NCI-H146 (cell line): ENCODE measurements at places on chromosomes 5 and 9.
A peak's percentile ranks its signal among the peaks of the same experiment; 100 is the strongest.

- no peak for DNase-seq
Measured at GRCh38 chr5:9547122-9547947, 1.5 kb upstream of the SEMA5A start.

DNA sequence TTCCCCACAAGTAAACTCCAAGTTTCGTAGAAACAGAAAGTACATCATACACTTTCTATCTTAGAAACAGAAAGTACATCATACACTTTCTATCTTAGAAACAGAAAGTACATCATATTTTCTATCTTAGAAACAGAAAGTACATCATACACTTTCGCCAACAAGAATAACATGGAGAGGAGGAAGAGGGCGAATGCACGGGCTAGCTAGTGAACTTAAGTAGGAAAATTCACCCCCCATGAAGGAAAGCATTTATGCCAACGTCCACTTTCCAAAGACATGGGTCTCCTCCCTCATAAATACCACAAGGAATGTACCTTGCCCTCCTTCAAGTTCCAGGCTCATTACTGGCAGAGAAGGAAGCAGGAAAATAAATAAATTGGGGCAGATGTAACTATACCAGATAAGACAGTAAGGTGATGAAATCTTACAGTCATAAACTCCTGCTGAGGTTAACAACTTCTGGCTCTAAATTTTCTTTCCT lies 64.7 kb downstream of the FRMD3 start:
- DNase-seq, result no peak

DNA sequence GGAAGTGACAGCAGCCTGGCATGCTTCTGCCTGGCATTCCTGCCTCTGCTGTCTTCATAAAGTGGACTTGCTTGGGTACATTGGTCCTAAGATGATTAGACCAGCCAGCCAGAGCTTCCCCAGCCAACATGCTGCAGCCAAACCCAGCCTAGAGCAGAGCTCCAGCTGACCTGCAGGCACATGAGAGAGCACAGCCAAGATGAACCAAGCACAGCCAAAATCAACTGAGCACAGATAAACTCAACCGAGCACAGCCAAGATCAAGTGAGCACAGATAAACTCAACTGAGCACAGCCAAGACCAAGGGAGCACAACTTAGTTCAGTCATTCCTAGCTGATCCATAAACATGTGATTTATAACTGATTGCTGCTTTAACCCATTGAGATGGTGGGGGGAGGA lies 266.5 kb downstream of the MSX2 start:
- DNase-seq, result no peak

DNA sequence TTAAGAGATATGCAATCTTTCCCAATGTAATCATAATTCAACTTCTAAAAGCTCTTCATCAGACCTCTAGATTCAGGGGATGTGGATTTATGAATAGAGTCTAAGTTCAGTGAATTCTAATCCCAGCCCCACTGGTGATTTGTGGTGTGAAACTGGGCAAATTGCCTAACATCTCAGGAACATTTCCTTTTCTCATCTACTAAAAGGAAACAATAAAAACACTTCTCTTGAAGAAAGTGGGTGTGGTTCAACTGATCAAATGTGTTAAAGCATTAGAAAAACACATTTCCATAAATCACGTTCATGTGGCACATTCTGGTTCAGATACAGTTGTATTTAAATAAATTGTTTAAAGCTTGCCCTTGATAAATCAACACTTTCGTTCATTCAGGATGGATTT lies 631.7 kb upstream of the CDH6 start:
- no peak for DNase-seq

GRCh38 chr9:118567861-118568260 lies 801.4 kb downstream of the BRINP1 start:
- DNase-seq, result no peak

GRCh38 chr5:74465724-74466123 lies 174.8 kb downstream of the ENC1 start:
- DNase-seq, result no peak

- DNase-seq, result peak; percentile 12
Measured at GRCh38 chr5:82641331-82642003, 363.3 kb upstream of the RPS23 start.

DNA sequence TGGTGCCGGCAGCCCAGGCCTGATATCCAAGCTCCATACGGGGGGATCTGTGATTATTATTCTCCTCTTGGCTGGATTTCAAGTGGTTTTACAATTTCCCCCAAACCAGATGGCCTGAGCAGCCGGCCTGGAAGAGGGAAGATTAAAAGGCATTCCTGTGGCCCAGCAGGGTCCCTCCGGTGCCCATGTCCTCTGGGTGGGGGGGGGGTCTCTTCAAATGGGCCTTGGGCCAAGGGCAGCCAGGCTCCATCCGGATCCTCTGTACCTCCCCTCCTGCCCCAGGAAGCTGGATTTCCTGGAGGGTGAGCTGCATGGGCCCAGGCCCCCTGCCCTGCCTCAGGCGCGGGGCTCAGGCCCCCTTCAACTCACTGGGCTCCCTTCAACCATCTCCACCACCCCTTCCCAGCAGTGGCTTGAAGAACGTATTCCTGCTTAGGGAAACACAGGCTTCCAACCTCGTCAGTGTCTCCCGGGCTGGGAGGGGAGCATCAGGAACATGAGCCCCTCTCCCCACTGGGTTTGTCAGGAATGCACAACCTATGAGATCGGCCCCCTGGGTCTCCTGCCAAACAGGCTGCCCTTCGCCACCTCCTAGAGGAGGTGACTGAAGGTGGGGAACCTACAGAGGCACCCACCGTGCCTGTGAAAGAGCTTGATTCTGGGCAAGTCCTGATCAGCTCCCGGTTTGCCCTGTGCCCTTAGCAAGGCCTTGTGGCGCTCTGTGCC lies 62.9 kb upstream of the ORM1 start:
- no peak for DNase-seq

DNA sequence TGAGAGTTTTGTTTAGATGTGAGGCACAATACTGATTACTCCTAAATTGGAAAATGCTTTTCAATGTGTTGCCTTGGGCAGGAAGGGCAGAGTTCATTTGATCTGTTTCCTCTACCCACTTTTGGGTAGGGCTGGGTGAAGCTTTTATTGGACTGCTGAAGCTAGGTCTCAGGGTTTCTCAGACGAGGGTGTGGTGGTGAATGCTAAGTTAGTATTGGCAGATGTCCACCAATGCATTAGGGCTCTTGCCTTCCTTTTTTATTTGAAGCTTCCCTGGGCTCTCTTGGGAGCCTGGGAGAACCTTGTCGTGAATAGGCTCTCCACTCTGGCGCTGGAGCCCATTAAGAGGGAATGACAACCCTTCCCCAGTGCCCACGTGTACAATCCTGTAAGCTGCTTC lies 23.1 kb downstream of the SPTAN1 start:
- DNase-seq, result no peak
